ENCODE measurements at places on chromosomes 5 and 9.

GRCh38 chr5:34500236-34500847 lies 155.8 kb upstream of the RAI14 start:
- DNase-seq: no peak

- DNase-seq: no peak
Observed at GRCh38 chr9:127179633-127180441, 57.4 kb upstream of the ANGPTL2 start.

DNA sequence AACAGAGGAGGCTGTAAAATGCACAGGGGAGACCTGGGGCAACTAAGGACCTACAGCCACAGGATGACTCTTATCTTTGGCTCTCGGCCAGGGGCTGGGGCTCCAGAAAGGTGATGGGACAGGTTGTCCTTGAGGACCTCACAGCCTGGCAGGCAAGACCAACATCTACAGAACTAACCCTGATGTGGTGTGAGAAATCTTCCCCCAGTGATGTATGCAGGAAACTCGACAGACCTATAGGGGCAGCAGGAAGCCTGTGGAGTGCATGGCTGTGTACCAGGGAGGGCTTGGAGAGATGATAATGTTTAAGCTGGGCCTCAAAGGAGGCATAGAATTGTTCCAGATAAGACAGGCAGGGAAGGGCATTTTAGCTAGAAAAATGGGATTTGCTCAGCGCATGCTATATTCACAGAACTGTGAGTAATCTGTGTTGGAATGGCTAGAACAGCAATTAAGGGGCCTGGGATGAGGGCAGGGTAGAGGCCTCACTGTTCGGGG lies 68.5 kb upstream of the SLC25A51 start:
- no peak for DNase-seq

GRCh38 chr5:98206566-98206965 lies 566.9 kb upstream of the RGMB start:
- no peak for DNase-seq

GRCh38 chr5:158839638-158840037 lies 260.1 kb downstream of the EBF1 start:
- no peak for DNase-seq

DNA sequence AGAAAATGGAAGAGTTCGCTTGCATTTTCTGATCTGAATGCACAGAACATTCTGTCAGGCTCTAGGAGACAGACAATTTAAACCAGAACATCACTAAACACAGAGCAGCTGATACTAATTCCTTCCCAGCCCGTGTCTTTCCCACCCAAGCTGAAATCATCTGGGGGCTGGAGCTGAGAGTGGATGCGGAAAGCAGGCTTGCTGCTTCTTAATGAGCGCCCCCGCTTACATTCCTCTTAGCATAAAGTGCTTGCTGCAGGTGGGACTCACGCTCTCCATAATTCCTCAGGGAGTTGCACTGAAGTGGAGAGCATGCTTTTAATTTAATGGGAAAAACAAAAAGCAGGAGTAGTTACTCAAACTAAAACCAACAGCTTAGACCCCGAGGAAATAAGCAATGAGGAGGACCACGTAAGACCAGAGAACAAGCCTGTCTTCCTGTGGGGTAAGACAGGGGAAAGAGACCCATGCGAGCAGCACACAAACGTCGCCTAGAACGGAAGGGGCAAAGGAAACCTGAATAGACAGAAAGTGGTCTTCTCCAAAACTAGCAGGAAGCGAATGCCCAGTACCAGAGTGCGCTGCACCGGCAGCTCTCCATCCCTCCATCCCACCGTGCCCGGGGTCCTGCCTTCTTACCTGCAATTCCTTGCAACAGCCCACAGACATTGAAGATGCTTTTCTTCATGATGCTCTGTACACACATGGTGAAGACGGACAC lies 139.3 kb downstream of the LHFPL2 start:
- DNase-seq: no peak

DNA sequence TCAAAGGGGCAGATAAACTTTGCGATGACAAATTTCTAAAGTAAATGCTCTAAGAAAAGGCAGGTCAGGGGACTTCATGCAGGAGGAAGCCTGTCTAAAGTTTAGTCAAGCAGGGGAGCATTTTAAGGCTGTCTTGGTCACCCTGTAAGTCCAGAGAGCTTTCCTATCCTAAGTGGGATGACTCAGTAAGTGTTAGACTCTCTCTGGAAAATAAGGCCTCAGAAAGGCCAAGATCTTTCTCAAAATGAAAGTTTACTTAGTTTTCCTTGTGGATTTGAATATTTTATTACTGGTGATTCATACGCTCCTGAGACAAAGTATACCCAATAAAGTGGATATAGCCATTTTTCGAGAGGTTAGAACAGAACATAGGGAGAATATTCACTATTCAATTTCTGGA lies 806.9 kb upstream of the CDH9 start:
- DNase-seq: no peak

DNA sequence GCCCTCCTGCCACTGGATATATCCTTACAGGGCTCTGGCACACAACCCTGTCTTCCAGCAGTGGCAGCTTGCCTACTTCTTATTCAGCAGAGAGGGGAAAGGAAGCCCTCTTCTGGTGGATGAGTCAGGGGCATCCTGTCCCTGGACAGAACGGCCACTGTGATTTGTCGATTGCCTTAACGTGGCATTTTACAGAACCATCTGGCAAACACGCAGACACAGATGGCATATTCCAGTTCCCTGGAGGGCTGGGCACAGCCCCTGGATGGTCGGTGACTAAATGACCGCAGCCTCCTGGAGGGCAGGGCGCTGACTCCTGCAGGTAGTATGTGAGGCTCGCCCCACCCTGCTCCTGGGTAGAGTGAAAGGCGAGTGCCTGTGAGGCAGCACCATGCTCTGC lies 62.1 kb downstream of the DCP2 start:
- DNase-seq: no peak

- peak; percentile 96 for DNase-seq
Observed at GRCh38 chr9:116286297-116286696, 132.7 kb downstream of the PAPPA start.

DNA sequence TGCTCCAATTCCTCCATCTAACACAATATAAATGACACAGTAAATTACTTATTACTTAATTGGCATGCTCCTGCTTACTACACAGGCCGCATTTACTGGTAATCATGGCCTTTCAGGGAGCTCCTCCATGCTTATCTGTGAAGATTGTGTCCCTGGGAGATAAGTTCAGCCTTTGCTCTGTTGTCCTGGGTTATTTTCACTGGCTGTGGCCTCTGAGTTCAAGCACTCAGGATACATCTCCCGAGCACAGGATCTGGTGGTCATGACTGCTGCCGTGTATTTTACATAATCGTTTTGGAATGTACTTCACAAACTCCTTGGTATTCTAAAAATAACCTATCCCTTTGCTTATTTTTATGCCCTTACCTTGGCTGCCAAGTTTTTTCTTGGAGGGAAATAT lies 215.7 kb downstream of the ICE1 start:
- no peak for DNase-seq

GRCh38 chr9:69377981-69378380 lies 53.0 kb downstream of the ENTREP1 start:
- no peak for DNase-seq

DNA sequence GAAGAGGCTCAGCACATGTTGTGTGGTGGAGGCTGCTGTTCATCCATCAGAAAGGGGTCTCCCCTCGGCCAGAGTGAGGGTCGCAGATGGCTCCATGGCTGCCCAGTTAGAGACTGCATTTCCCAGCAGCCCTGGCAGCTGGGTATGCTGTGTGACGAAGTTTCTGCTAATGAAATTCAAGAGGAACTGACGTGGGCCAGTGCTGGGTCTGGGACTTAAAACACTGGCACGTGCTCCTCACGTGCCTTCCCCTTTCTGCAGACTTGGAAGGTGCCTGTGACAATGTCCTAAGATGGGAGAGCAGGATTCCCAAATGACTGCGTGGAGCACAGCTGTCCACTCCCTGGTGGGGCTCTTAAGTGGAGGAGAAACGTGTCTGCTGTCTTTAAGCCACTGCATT lies 114.5 kb upstream of the RAPGEF1 start:
- no peak for DNase-seq

DNA sequence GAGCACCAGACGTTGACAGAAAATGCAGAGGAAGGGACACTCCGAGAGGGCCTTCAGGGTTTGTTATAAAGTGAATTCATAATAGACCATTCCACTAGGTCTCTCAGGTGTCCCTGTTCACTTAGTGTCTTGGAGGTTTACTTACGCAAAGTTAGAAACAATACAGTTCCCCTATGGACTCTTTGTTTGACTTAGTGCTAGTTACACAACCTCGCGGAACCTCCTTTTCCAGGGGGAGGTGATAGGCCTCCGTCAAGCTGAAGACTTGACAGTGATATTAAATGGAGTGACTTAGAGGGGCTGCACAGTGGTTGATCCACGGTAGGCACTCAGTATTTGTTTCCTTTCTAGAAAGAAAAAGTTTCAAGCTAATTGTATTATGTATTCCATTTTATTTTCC lies 1.3 kb downstream of the CCT5 start:
- no peak for DNase-seq

DNA sequence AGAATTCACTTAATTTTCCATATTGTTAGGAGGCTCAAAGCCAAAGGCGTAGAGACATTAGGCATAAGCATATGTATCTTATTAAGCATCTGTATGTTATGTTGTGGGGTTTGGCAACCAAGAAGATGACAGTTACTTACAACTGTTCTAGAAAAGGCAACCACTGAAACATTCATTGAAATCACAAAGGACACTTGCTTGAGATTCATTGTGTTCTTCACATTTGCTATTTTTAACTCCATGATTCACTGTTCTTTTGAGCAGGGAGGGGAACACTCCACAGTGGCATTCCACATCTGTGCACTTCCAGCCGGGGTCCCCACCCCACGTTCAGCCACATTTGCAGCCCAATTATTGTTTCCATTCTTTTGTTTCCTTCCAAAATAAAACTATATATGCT lies 107.1 kb downstream of the PALM2AKAP2 start:
- no peak for DNase-seq

DNA sequence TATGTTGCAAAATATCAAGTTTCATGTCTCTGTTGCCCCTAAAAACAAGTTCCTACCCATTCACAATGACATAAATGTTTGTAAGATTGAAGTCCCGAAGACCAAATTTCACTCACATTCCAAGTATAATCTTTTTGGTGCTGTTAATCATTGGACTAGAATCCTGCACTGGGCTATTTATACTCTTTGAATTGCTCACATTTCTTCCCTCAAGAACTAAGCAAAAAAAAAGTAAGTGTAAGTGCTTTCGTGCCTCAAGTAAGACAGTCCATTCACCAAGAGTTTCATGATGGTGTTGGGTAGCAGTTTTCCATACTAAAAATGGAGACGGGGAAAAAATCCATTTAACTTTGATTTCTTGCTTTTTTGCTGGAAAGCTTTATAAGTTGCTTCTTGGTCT lies 242.3 kb downstream of the EBF1 start:
- no peak for DNase-seq

DNA sequence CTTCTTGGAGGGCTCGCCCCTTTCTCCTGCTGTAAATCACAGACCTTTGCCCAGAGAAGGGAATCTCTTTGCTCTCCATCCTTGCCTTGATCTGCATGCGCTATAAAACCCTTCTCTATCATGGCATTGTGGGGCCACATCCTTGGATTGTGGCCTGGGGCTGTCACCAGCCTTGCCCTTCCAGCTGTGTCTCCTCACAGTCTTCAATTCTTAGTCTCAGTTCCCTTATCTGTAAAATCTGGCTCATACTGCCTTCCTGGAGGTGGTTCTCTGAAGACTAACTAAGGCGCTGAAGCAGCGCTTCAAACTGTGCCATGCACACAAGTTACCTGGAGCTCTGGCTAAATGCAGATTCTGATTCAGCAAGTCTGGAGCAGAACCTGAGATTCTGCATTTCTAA lies 53.4 kb upstream of the RARS1 start:
- no peak for DNase-seq

DNA sequence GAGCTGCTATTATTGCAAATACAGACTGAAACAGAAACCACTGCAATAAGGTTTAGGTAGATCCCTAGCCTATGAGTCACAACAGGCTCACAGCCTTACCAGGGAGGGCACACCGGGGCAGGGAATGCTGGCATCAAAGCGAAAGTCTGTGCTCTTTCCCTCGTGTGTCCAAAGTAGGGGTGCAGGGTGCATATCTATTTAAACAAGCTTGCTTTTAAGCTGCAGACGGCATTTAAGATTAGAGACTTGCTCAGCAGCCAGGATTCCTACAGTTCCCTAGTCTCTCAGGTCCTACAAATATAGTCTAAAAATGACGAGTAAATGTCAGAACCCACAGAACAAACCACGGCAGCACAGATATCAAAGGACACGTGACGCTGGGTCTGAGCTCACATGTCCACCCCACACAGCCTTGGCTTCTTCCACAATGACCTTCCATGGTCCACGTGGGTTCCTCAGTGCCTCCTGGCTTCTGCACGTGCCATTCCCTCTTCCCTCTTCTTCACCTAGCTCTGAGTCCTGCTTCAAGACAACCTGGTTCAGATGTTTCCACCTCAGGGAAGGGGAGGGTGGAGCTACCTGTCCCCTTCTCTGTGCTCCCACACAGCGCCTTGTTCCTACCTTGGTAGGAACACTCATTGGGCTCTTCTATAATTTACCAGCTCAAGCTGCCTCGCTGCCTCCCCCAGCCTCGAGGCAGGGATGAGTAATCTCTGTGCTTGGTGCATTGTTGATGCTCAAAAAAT lies 193.2 kb downstream of the MAPKAP1 start:
- no peak for DNase-seq

GRCh38 chr9:94860678-94861588 lies 134.4 kb downstream of the AOPEP start:
- no peak for DNase-seq

GRCh38 chr9:91427873-91428272 lies 4.2 kb upstream of the NFIL3 start:
- no peak for DNase-seq

DNA sequence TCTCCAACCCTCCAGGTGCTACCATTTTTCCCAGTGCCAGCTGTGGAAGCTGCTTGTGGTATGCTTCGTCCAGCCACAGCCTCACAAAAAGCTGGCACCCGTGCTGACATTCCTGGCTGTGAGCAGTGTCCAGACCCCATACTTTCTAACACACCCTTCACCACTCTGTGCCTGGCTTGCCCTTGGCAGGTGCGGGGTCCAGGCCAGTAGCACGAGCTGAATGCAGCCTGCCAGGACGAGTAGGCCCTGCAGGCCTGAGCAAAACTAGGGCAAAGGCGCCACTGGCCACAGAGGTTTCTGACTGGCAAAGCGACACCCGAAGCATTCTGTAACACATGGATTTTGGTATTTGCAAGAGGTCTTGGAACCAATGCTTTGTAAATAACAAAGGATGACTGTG lies 26.0 kb upstream of the GHR start:
- no peak for DNase-seq

- no peak for DNase-seq
Observed at GRCh38 chr5:72204946-72205345, 97.7 kb downstream of the MAP1B start.

DNA sequence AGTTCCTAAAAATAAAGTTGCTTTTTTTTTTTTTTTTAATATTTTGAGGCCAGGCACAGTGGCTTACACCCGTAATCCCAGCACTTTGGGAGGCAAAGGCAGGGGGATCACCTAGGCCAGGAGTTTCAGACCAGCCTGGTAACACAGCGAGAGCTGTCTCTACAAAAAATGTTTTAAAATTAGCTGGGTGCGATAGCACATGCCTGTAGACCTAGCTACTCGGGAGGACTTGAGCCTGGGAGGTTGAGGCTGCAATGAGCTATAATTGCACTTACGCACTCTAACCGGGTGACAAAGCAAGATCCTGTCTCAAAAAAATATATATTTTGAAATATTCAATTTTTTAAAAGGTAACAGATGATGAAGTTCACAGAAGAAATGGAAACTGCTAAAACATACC lies 22.9 kb downstream of the GOLPH3 start:
- DNase-seq: no peak

Data from DMS79 (cell line).